ENCODE measurements at places on chromosomes 11 and 22.

- no peak for DNase-seq
Measured at GRCh38 chr11:3208272-3208671, 10.3 kb downstream of the MRGPRG start.

DNA sequence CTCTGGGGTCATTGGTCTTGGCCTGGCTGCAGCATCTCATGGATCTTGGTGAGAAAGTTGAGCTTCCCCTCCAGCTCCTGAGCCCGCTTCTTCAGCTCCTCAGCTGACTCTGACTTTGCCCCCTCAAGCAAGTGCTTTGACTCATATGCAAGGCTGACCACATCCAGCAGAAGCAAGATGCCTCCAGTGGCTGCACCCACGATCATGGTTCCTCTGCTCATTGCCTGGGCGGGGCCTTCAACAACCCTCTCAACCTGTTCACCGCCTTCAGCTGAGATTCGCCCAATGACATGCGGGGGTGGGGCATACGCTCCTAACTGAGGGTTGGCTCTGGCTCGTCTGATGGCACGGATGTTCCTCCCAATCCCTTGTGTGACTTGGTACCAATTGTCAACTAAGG, 11.9 kb downstream of the APOL2 start:
- no peak for DNase-seq

DNA sequence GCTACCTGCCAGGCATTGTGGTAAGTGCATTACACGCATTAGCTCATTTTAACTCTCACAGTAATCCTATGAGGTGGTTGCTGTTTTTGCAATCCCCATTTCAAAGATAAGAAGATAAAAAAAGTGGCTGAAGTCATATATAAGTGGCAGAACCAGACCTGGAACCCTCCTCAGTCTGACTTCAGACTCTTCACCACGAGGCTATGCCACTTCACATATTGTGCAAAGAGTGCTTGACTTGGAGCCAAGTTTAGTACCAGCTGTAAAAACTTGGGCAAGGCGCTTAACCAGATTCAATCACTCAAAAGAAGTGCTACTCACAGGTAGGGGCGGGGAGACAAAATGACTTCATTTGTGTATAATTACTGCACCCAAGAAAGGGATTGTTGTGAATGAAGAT, 15.3 kb downstream of the BPIFC start:
- no peak for DNase-seq

DNA sequence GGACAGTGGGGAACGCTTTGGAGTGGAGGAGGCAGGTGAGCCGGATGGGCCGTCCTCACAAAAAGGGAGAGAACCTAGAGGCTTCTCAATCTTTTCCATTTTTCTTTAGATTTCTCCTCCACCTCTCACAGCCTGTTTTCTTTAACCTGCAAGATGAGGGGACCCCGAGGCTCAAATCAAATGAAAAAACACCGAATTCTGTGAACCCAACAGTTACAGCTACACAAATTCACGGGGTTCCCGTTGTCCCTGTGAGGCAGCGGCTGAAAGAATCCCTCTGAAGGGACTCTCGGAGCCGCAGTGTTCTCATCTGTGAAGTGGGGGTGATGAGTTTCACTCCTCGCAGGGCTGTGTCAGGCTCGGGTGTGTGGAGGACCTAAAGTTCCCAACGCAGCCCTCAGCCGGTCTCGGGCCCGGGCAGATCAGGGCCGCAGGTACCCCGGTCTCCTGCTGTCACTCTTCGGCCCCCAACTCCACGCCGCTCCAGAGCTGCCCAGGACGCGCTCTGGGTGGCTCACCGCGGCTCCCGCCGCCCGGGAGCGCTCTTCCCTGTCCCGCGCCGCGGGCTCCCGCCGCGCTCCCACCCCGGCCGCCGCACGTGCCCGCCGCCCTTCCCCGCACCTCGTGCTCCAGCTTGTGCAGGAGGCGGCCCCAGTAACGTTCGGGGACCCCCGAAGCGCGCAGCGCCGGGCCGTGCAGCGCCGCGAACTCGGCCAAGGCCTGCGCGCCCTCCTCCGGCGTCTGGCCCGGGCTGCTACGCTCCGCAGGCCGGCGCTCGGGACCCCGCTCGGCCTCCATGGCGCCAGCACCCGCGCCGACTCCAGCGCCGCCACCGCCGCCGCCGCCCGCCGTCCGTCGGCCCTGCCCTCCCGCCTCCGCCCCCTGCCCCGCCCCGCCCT, at the start of gene TTLL12:
Gene TTLL12, minus strand, starts transcription at position 863 of the 899 bp plus-strand sequence. Its CDS starts 65 bp downstream, at position 798.
- peak; percentile 61 for DNase-seq
